ENCODE measurements at places on chromosomes 13 and 19.
A peak's percentile ranks its signal among the peaks of the same experiment; 100 is the strongest.

DNA sequence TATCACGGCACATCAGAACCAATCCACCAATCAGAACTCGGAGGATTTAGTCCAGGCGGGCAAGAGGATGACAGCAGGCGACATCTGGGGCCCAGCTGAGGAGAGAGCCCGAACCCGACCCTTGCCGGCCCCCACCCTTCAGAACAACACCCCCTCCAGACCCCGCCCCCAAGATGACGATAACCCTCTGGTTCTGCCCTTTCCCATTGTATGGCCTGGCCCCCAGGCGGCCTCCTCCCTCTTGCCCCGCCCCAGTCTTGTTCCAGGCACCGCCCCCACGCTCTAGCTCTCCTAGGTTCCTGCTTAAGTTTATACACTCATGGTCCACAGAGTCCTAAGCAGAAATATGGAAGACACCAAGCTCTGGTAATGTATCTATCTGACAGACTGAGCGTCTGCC lies 2.8 kb upstream of the ZNF83 start:
- DNase-seq: peak; percentile 32

DNA sequence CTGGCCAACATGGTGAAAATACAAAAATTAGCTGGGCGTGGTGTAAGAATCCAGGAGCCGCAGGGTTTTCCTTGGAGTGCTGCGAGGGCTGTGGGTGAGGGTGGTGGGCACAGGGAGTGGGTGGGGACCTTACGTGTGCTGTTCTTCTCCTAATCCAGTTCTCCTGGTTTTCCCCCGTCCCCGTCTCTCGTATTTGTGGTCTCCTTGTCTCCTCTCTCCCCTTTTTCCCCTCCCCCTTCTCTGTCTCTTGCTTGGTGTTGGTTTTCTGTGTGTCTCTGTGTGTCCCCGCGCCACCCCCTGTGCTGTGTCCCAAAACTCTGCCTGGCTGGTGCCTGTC lies 1.7 kb downstream of the SELENOW start:
- no peak for DNase-seq

GRCh38 chr19:40286235-40286970 lies 1.3 kb upstream of the AKT2 start:
- peak; percentile 20 for DNase-seq

DNA sequence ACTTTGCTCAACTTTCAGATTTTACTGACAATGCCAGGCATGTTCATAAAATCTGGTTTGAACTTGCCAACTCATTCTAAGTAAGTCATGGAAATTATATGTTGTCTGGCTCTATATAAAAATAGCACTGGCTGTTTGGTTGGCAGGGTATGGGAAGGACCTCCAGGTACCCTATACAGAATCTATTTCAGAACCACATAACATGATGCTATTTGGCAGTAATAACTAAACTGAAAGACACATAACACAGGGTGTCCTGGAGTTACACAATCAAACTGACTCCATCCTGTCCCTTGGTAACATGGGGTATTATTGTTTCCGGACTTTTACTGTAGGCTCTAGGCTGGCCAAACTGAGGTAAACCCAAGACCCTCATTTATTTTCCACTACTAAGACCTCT lies 248.8 kb downstream of the RGCC start:
- DNase-seq: no peak

GRCh38 chr13:23613596-23613995 lies 43.4 kb downstream of the TNFRSF19 start:
- no peak for DNase-seq

DNA sequence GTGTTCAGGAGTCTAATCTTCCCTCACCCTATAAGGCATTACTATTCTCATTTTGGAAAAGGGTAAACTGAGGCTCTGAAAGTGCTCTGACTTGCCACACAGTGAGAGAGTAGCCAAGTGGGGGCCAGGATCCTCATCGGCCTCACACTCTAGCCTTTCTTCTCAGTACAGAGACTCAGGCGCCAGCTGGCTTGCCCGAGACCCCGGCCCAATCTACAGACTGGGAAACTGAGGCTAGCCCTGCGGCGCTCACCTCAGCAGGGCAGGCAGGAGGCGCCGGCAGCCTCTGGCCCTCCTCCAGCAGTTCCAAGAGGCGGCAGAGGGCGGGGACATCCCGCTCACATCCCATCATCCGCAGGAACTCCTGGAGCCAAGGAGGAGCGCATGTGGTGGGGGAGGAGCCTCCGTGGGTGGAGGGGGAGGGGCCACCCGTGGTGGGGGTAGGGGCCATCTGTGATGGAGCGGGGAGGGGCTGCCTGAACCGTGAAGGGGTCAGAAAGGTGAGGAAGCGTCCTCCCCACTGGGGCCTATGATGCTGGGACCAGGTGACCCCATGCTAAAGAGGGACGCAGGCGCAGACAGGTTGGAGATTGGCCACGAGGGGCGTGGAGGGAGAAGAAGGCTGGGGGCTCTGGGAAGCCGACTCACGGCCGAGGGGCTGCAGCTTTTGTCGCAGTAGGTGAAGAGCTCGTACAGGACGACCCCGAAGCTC lies 8.7 kb upstream of the INSL3 start:
- peak; percentile 64 for DNase-seq

GRCh38 chr19:16883522-16883921 lies 5.3 kb upstream of the F2RL3 start:
- DNase-seq: no peak

GRCh38 chr19:46063201-46063600 lies 22.4 kb upstream of the IGFL4 start:
- no peak for DNase-seq

GRCh38 chr13:48570216-48570828 lies 37.4 kb upstream of the RCBTB2 start:
- no peak for DNase-seq

- no peak for DNase-seq
Observed at GRCh38 chr19:45324349-45324907, 1.8 kb upstream of the CKM start.

GRCh38 chr13:37869756-37870488 lies at the start of gene TRPC4:
TSS of gene TRPC4 (minus strand) at chr13:37869772. CDS start at chr13:37783333, 86,439 bp downstream.
- peak; percentile 78 for DNase-seq
